ENCODE measurements at places on chromosomes 7 and 10.

- DNase-seq: peak; percentile 40
Measured at GRCh38 chr10:96765406-96766240, 45.3 kb upstream of the PIK3AP1 start.

- no peak for DNase-seq
Measured at GRCh38 chr7:157440346-157441022, 103.7 kb downstream of the DNAJB6 start.

- no peak for DNase-seq
Measured at GRCh38 chr7:141512597-141512996, 38.6 kb upstream of the AGK start.

DNA sequence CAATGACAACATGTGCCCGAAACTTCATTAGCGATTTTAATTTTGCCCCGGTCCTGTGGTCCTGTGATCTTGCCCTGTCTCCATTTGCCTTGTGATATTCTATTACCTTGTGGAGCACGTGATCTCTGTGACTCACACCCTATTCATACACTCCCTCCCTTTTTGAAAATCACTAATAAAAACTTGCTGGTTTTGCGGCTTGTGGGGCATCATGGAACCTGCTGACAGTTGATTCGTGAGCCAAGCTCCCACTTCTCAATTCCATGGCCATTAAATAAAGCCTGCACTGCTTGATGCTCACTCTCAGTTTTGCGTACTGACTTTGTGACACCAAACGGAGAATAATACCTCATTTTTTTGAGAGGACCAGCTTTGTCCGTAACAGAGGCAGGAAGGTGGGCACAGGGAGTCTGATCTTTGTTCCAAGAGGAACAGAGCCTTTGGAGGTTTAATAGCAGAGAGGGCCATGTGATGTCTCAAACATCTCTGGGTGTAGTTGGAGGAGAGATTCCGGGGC is 3.8 kb upstream of the ADAMTS14 start:
- no peak for DNase-seq

DNA sequence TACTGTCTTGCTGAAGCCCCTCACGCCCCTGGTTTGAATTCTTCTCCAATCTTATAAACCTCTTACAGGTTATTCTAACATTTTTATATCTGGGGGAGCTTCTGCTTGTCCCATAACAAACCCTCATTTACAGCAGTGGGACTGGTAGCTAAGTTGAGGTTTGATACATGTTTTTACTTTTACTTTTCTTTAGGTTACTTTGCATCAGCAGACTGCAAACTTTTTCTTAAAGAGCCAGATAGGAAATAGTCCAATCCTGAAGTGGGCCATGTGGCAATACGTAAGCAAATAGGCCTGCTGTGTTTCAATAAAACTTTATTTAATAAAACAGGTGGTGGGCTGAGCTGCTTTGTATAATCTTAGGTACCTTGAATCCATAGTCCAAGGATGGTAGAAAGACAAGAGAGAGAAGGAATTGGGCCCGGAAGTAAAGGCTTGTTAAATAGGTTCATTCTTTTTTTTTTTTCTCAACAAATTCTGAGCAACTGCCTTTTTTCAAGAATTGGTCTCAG is 27.3 kb downstream of the RAB18 start:
- no peak for DNase-seq

GRCh38 chr7:131105294-131105798 is 222.3 kb upstream of the MKLN1 start:
- DNase-seq: no peak

DNA sequence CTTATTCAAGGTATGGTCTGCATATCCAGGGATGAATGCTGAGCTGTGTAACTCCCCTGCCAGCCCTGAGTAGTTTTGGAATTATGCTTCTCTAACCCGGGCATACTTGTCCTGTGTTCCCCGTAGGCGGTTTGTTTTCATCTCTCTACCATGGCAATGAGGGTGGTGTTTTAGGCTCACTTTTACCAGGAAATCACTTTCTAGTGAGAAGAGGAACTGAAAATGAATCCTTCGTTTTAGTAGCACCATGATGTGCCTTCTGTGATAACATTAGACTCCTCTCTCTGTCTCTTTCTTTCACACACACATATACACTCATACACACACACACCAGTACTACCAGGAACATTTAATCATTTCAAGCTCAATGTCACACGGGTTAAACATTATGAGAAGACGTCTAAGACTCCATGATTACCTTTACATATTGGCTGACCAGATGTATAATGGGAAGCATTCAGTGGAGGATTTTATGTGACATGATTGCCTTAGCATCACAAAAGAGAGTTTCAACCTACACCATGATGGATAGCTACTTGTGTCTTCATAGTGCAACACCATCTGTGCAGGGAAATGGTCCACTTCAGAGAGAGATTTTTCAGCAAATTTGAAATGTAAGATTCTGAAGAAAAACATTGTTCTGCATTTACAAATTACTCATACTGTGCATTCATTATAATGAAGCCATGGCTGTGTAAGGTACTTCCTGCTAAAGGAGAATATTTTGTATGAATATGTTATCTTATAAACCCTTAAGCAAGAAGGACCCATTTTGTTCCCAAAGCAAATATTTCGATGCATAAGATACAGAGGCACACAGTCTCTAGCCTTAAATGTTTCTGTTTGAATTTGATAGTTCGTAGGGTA is 31.0 kb upstream of the PFKP start:
- DNase-seq: no peak

- DNase-seq: no peak
Measured at GRCh38 chr10:120597902-120598301, 140.9 kb downstream of the PLPP4 start.

DNA sequence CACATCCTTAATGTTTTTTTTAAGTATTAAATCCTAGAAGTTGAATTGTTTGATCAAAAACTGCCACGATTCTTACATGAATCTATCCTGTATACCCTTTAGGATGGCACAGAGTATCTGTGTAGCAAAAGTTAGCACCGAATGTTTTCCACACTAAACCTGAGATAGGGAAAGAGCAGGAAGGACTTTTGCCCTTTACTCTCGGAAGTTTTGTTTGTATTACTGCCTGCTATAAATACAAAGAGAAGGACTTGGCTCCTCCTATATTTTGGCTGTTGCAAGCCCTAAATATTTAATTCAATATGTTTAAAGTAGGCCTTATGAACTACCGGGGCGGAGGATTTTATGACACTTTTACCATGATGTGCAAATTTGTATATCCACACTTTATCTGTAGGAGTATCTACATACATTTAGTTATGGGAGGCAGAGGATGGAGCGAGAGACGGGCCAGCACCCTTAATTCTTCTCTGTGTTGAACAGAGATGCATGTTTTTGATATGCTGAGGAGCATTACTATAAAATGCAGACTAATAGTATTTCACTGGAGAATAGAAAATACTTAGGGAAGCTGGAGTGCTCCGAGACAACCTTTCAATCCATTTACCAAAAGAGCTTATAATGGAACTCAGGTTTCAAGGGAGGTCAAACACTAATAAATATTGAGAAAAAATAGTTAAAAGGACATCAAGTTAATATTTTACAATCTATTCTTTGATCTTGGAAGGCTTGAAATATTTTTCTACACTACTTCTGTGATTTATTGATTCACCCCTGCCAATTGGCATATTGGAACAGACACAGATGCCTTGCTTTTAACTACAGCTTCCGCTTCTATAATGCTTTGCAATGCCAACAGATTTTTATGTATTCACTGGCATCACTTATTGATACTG is 97.4 kb downstream of the CHN2 start:
- no peak for DNase-seq

GRCh38 chr10:75211007-75211691 is 553 bp downstream of the VDAC2 start:
- no peak for DNase-seq

DNA sequence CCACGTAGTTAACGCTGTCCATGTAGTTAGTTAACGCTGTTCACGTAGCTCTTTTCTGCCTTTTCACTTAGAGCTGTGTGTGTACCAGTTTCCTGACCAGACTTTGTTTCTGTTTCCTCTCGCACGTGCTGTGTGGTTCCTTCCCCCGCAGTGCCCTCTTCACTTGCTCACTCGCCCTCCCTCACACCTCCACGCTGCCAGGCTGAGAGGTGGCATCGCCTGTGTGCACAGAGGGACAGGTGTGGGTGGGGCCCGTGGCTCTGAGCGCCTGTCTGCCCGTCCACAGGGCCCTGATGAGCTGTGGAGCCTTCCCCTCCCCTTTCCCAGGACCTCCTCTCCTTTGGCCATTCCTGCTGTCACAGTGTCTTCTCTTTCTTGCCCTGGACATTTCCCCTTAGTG is 30.6 kb downstream of the WDR37 start:
- DNase-seq: no peak

DNA sequence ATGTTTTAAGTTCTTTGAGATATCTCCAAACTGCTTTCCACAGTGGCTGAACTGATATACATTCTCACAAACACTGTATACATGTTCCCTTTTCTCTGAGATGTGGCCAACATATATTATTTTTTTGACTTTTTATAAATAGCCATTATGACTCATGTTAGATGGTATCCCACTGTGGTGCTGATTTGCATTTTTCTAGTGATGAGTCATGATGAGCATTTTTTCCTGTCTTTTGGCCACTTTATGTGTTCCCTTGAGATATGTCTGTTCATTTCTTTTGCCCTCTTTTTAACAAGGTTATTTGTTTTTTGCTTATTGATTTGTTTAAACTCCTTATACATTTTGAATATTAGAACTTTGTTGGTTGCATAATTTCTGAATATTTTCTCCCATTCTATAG is 1055.1 kb downstream of the NXPH1 start:
- no peak for DNase-seq

- no peak for DNase-seq
Measured at GRCh38 chr10:123938890-123939289, 47.3 kb upstream of the CPXM2 start.

GRCh38 chr10:123891144-123892071 is at the start of gene CPXM2:
Gene CPXM2, minus strand, starts transcription at chr10:123891807. Its CDS starts 148 bp downstream, at chr10:123891659.
- peak; percentile 74 for DNase-seq

- DNase-seq: no peak
Measured at GRCh38 chr10:58667658-58668310, 155.1 kb downstream of the BICC1 start.

GRCh38 chr10:130558746-130559546 is 422.8 kb downstream of the GLRX3 start:
- DNase-seq: peak; percentile 11

DNA sequence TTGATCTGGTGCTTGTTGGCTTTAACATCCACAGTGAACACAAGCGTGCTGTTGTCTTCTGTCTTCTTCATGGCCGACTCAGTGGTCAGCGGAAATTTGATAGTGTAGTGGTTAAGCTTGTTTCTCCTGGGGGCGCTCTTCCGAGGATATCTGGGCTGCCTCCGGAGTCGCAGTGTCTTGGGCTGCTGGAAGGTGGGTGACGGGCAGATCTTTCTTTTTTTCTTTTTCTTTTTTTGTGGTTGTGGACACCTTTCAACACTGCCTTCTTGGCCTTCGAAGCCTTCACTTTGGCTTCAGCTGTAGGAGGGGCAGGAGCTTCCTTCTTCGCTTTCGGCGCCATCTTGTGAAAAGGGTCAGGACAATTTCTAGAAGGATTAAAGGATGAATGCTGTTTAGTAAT is 23.8 kb upstream of the RPA3 start:
- peak; percentile 48 for DNase-seq

- no peak for DNase-seq
Measured at GRCh38 chr10:97454330-97455036, 8.5 kb downstream of the ZDHHC16 start.

DNA sequence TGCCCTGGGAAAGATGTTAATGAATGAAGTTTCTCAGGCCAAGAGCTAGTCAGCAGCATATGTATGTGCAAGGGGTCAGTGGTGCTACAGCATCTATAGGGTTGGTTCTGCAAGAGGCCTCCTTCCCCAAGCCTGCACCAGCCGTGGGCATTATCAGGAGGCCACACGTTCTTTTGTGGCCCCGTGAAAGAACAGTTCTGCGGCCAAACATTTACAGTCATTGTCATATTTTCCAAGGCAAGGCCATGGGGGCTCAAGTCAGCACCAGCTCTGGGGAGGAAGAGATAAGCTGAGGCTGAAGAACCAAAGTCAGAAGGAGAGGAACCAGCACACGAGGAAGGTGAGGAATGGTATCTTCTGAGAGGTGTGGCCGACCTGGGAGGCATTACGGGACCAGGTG is 54.4 kb upstream of the TMEM72 start:
- DNase-seq: no peak

- no peak for DNase-seq
Measured at GRCh38 chr10:17665747-17666146, 21.8 kb downstream of the STAM start.

DNA sequence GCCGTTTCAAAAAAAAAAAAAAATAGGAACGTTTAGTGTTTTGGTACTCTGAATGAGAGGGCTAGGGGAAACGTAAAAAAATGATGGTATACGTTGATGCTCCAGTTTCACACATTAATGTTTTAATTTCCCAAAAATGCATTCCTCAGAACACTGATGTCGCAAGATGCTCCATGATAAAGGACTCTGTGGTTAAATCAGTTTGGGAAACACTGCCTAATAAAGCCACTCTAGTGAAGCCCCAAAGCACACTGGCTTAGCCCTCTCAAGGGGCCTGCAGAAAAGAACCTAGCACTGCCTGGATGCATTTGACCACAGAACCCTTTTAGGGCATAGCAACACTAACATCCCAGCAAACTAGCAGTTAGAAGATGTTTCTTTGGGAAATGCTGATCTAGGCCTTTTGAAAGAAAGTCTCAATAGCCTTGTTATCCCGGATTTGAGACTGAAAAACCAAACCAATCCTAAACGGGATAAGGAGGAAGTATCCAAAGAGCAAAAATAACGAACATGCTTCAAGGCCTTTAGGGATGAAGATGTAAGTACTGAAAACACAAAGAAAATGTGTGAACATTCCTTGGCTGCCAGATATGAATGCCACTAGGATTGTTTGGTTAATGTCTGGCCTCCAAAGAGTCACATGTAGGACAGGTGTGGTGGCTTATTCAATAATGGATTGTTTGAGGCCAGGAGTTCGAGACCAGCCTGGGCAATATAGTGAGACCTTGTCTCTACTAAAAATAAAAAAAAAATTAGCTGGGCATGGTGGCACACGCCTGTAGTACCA is 11.0 kb downstream of the DLG5 start:
- DNase-seq: no peak

GRCh38 chr7:7103343-7104313 is 78.7 kb upstream of the C1GALT1 start:
- DNase-seq: no peak

- DNase-seq: no peak
Measured at GRCh38 chr7:27636326-27637006, 26.2 kb downstream of the HIBADH start.

GRCh38 chr7:129494041-129494440 is 8.3 kb upstream of the SMKR1 start:
- no peak for DNase-seq

GRCh38 chr7:66522518-66522917 is 106.2 kb upstream of the KCTD7 start:
- no peak for DNase-seq

- no peak for DNase-seq
Measured at GRCh38 chr7:41439515-41439879, 263.4 kb downstream of the INHBA start.

- DNase-seq: no peak
Measured at GRCh38 chr10:64091897-64092296, 570.7 kb downstream of the REEP3 start.

GRCh38 chr7:39536951-39537350 is 29.3 kb upstream of the YAE1 start:
- DNase-seq: no peak

Data from H9 (cell line).